ENCODE measurements at places on chromosomes 13 and 19.

DNA sequence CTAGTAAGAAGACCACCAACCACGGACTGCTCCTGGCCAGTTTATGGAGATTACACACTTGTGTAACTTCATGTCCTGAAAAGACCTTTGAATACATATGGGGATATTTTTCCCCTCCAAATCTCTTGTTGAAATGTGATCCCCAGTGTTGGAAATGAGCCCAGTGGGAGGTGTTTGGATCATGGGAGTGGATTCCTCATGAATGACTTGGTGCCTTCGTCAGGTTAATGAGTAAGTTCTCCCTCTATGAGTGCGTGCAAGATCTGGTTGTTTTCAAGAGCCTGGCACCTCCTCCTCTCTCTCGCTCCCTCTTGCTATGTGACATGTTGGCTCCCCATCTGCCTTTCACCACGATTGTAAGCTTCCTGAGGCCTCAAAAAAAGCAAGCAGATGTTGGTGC, 769.0 kb upstream of the SLITRK1 start:
- no peak for DNase-seq

GRCh38 chr19:56942756-56943155, 102.2 kb upstream of the PEG3 start:
- no peak for DNase-seq

DNA sequence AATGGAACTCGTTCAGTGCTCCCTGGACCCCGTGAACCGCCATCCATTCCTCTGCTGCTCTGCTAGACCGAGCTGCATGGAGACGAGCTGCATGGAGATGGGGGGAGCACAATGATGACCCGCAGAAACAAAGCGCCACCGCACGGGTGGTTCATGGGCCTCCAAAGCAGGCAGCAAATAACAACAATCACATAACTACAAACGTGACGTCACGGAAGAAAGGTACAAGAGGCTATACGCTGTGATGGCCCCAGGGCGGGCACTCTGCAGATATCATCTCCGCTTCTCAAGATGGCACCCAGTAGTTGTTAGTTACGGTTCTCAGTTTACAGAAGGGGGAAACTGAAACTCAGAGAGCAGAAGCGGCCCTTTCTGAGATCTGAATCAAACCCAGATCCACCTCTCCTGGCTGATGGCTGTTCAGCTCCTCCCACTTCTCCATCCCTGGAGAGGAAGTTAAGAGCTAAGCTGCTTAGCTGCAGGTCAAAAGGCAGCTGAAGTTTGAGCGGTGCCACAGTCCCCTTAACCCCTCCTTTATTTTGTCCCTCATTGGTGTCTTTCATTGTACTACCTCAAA, 1.7 kb downstream of the ATP13A1 start:
- DNase-seq: peak; percentile 95

DNA sequence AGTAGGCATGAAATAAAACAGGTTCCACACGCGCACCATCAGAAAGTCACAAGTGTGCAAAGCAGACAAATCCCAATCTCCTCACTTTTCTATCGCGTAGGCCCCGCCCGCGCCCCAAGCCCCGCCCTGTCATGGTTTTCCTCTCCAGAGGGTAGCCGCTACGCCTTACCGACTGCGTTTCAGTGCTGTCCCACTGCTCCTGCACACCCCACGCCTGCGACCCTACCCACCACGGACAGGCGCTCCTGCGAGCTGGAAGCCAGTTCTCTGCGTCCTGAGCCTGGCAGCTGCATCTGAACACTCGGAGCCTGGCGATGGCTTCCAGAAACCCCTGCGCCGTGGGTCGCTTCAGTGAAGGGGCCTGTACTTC, 379 bp upstream of the ZNF470 start:
- no peak for DNase-seq

GRCh38 chr19:41909706-41910105, 18.5 kb downstream of the ERFL start:
- DNase-seq: no peak

- no peak for DNase-seq
Measured at GRCh38 chr19:14300303-14300702, 80.9 kb upstream of the ADGRE5 start.

DNA sequence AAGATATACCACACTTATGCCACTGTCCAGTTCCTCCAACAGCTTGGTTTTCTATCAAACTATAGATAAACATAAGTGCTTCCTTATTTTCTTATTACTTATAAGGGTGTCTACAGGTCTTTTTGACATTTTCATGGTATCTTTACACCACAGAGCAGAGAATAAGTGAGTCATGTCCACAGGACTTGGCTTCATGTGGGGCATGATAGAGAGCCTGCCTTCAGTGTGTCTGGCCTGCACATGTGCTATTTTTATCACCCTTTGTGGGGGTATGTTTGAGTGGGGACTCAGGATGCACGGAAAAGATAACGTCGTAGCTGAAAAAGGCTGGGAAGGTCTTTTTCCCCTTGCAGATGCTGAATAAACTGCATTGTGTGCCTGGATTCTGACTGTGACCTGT, 8.1 kb upstream of the STOML3 start:
- DNase-seq: no peak

- DNase-seq: no peak
Measured at GRCh38 chr13:97108530-97108900, 113.6 kb upstream of the MBNL2 start.

- no peak for DNase-seq
Measured at GRCh38 chr13:95317039-95317989, 16.1 kb upstream of the ABCC4 start.

DNA sequence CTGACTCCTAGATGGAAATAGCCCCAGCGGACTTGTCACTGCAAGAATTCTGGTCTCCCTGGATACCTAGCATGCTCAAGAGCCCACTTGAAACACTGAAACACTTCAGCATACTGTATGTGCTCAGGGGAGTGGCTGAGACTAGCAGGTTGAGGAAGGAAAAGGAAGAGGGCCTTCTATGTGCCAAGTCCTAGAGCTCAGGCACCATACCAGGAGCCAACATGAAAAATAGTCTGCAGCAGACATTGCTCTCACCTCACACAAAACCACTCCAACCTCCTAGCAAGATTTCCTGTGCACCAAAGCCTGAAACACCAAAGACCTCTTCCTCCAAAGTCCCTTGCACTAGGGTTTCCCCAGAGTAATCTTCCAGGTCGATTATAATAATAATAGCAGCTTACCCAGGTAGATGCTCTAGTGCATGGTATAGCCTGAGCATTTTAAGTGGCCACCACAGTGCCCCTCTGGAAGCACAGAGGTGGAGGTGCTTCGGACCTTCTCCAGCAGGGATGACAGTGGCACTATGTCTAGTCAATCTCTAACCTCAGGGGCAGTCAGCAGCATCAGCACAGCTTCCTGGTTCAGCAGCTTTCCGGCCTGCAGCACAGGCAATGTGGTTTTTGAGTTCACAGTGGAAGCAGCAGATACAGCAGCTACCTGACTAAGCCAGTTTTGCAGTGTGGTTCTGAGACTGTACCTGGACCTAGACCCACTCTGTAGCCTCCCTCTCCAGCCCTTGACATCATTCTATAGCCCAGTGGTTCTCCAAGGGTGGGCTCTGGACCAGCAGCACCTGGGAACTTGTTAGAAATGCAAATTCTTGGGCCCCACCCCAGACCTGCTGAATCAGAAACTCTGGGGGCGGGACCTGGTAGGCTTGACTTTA, 45.6 kb upstream of the UBE2L5 start:
- DNase-seq: peak; percentile 60

- no peak for DNase-seq
Measured at GRCh38 chr19:4345342-4346019, 2.1 kb downstream of the MPND start.

DNA sequence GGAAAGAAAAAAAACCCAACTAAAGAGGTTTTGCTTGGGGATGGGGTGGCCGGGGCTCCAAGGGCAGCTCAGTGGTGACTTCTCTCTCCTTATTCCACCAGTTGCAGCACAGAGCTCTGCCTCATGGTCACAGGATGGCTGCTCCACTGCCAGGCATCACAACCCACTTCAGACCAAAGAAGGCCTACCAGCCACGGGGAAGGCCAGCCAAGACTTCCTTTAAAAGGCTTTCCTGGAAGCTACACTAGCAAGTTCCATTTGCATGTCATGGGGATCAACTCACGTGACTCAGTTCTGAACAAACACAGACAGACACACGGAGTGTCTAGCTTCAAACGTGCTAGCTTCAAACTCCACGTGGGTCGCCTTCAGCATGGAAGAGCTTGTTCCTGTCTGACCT, 13.2 kb upstream of the EIF3G start:
- no peak for DNase-seq

- DNase-seq: no peak
Measured at GRCh38 chr13:66266348-66266747, 963.8 kb downstream of the PCDH9 start.

- DNase-seq: no peak
Measured at GRCh38 chr13:29654843-29655547, 59.5 kb upstream of the SLC7A1 start.

- no peak for DNase-seq
Measured at GRCh38 chr13:109408591-109409382, 377.6 kb downstream of the IRS2 start.

DNA sequence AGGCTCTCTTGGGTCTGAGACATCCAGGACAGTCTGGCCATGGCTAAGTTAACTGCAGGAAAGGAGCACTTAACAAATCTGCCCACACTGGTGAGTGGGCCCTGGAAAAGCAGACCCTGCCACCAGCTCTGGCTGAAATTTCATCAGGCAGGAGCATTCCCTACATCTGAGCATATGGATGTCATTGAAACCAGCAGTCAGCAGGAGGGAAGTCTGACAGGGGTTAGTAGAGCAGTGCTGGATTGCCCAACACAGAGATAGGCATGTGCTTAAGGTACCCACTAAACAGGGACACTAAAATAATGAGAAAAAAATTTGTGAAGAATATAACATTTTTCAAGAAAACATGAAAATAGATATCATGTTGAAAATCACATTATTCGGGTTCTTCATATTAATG, 13.6 kb upstream of the ACOD1 start:
- no peak for DNase-seq

DNA sequence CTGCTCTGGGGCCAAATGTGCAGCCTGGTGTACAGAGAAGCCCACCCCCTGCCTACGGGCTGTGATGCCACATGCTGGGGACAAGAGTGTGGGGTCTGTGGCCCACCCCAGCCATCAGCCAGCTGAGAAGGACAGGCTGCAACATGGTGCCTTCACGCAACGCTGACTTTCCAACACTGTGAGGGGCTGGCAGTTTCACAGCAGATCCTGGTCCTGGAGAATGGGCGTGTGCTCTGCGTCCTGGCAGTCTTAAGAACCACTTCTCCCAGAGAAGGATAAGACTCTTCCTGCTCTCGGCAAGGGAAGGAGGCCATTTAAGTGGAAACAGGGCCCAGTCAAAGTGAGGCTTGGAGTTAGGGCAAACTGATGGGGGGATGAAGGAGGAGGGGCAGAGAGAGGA, 4.6 kb downstream of the LRRC4B start:
- DNase-seq: no peak

- no peak for DNase-seq
Measured at GRCh38 chr19:30361721-30362120, 10.5 kb upstream of the ZNF536 start.

DNA sequence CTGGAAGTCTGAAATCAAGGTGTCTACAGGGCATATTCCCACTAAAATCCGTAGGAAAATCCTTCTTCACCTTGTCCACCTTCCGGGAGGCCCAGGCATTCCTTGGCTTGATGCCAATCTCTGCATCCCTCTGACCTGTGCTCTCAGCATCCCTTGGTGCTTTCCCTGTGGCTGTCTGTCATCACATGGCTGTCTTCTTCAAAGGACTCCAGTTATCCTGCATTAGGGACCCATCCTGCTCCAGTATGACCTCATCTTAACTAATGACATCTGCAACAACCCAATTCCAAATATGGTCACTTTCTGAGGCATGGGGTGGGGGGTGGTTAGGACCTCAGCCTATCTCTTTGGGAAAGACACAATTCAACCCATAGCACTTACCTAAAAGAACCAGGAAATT, 423.8 kb downstream of the IRS2 start:
- DNase-seq: no peak

- DNase-seq: no peak
Measured at GRCh38 chr19:33302974-33303790, 848 bp upstream of the CEBPA start.

GRCh38 chr19:2242092-2242537, 5.5 kb downstream of the SF3A2 start:
- no peak for DNase-seq

DNA sequence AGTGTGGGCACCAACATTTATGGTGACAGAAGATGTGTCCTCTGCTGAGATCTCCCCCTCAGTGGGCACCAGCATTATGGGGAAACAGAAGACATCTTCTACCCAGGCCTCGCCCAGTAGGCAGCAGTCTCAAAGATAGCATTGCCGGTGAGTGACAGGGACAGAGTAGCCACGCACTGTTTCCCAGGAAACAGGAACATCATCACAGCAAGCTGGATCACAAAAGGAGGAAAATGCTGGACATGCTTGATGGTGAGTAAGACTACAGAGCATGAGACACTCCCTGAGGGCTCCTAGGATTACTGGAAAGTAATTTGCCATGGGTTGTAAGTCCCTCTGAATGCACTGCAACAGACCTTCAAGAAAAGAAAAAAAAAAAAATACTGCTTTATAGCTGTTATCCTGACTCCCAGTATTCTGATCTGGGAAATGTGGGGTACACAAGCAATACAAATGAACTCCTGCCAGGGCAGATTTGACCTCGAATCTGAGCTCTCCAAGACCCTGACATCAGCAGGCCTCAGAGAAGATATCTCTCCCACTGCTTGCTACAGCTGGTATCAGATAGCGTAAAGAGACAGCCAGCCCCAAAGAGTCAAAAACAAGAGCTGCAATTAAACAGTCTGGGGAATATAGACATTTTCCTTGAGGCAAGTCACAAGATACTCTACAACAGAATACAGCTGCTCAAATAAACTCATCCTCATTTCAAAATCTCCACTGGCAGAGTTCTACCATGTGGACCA, 180.4 kb downstream of the RBM26 start:
- DNase-seq: no peak

DNA sequence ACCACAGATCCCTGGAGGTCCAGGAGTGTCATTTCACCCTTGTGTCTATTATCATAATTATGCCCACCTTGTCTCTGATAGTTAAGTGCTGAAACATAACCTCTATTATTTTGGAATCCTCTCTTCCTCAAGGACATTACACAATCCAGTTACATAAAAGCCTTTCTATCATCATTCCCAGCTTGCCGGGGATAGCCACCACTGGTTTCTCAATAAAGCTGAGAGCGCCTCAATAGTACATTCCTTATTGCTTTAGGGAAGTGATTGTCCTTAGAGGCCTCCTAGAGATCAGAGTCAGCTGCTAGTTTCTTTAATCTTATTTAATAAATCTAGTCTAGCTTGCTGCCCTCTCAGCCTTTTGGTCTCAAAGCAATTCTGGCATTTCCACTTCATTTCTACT, 490.0 kb upstream of the ATXN8OS start:
- DNase-seq: no peak

DNA sequence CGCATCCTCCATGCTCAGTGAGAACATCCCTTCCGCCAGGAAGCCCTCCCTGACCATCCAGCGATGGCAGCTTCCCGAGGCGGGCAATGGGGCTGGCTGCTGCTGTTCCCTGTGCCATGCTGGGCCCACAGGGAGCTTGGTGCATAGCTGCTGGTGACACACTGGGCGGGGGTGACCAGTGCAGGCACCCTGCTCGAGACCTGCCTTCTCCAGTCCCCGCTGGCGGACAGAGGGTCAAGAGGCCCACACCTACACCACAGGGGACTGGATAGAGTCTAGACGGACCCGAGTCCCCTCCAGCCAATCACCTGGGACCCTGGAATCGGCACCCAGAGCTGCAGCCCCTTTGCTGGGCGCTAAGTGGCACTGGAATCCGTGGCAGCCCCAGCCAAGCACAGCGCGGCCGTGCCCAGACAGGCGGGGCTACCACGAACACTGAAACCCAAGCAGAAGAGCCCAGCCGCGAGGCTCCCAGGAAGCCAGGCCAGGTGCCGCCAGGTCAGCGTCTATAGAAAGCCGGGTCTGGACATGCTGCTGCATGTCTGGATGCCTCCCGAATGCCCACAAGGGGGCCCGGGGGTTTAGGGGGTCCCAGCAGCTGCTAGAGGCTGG, 9.0 kb upstream of the TBXA2R start:
- no peak for DNase-seq

All from GM12864 (cell line).